ENCODE measurements at places on chromosomes 4 and X.

GRCh38 chr4:71266090-71266794, 72.6 kb upstream of the SLC4A4 start:
- no peak for DNase-seq

- DNase-seq: no peak
Observed at GRCh38 chr4:23332313-23332712, 557.5 kb downstream of the PPARGC1A start.

- no peak for DNase-seq
Observed at GRCh38 chr4:42225286-42225685, 72.8 kb upstream of the BEND4 start.

GRCh38 chrX:111854556-111855490, 21.2 kb upstream of the TRPC5OS start:
- no peak for DNase-seq

GRCh38 chr4:55395529-55396307, at the start of gene TMEM165:
TMEM165 (plus strand) TSS chr4:55395957; CDS start chr4:55396190, 233 bp downstream.
- DNase-seq: peak; percentile 57

- no peak for DNase-seq
Observed at GRCh38 chr4:145613566-145614232, 5.5 kb upstream of the MMAA start.

- DNase-seq: no peak
Observed at GRCh38 chrX:7545564-7545963, 297.4 kb upstream of the VCX start.

DNA sequence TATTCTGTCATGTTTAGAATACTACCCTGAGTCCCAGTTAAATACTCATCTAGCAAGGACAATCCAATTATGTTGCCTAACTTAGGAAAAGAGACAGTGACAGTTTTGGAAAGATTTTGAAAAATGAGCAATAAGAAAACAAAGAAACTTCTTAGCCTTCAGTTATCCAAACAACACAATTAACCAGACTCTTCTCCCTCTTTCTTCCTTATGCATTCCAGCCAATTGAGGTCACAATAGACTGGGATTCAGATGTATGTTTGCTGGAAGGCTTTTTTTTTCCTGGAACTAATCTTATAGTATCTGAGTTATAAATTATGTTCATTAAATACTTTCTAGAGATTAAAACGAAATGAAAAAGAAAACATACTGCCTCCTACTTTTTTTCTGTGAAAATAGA, 109.6 kb downstream of the GUCY2F start:
- DNase-seq: no peak

- no peak for DNase-seq
Observed at GRCh38 chr4:184891816-184892397, 66.1 kb upstream of the ACSL1 start.

DNA sequence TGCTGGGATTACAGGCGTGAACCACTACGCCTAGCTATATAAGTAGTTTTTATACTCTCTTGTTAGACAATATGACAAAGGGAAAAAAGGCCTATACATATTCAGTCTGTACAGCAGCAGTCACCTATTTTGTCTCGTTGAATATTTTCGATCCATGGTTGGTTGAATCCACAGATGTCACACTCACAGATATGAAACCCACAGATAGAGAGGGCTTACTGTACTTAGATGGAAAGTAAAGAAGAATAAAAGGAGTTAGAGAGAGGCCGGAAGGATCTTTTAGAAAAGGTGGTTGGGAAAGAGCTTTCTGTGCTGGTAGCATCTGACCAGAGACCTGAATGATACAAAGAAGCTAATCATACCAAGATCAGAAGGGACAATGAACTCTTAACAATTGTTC, 38.3 kb upstream of the SPINK2 start:
- no peak for DNase-seq

- no peak for DNase-seq
Observed at GRCh38 chr4:12138488-12138887, 709.8 kb upstream of the HS3ST1 start.

DNA sequence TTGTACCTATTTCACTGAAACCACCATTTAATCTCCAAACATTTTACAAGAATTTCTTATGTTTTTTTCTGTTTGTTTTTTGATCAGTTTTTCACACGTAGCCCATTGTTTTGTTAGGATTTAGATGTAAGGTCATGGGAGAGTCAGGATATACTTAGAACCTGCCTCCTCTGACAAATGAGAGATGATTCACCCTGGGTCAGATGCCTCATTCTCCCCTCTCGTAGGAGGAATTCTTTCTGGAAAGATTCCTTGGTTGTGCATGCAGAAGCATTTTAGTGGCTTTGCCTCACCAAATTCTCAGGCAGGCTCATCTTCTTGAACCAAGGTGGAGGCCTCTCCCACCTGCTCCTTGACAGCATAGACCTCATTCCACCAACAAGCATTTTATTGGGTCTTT, 599.3 kb downstream of the SPRY1 start:
- DNase-seq: no peak

DNA sequence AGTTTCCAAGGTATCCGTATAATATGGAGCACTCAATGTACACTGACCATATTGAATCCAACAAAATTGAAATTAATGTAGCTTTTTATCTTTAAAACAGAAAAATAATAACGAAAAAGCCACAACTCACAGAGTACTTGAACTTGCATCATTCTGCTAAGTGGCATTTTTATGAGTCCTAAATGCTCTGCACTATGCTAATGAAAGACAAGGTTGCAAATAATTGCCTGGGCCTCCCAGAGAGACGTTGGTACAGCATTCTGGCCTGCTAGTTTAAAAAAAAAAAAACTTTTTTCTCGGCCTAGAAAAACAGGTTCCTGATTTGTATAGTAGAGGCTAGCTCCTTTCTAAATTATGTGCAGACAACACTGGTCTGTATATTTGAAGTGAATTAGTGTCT, 4.3 kb upstream of the FAM9B start:
- DNase-seq: no peak

DNA sequence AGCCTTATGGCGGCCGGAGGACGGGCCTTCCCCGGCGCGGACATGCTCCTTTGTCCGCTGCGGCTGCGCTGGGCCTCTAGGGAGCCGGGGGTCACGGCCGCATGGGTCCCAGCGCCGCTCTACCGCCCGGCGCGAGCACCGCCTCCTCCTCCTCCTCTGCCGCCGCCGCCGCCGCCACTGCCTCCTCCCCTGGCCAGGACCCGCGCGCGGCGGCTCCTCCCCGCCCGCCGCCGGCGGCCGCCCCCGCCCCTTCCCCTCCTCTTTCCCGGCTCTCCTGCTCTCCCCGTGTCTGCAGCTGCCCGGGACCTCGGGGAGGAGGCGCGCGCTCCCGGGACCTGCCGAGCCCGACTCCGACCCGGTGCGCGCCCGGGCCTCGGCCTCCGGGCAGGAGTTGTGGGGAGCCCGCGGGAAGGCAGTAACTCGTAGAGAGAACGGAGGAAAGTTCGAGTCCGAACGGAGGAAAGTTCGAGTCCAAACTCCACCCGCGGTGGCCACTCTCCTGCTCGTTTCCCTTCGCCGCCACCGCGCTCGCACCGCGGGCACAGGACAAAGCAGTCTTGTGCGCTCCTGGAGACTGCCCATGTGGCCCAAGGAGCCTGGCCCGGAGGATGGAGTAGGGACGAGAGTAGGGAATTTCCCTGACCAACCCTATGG, at the start of gene ADGRA3:
ADGRA3 (minus strand) TSS at position 179 of the 654 bp plus-strand sequence. CDS start 282 bp downstream, outside the sequence.
- DNase-seq: no peak

GRCh38 chr4:148998719-148999118, 556.5 kb upstream of the NR3C2 start:
- no peak for DNase-seq

DNA sequence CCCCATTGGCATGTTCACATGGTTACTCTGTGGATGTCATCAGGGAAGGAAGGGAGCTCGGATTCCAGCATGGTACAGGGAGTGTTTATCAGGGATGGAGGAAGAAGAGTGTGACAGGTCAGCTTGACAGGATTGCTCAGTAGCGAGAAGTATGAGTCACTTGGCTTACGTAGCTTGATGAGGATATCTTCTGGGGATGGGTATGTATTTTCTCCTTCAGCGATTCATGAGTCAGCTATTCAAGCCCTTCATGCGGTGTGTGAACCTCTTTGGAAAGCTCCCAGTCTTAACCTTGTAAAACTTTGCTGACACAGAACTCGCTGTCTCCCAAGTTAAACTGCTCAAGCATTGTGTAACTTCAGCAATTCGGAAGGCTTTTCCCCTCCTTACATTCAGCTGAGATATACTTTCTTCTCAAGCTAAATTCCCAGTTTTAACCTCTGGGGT, 275.4 kb downstream of the ARHGAP10 start:
- DNase-seq: no peak

DNA sequence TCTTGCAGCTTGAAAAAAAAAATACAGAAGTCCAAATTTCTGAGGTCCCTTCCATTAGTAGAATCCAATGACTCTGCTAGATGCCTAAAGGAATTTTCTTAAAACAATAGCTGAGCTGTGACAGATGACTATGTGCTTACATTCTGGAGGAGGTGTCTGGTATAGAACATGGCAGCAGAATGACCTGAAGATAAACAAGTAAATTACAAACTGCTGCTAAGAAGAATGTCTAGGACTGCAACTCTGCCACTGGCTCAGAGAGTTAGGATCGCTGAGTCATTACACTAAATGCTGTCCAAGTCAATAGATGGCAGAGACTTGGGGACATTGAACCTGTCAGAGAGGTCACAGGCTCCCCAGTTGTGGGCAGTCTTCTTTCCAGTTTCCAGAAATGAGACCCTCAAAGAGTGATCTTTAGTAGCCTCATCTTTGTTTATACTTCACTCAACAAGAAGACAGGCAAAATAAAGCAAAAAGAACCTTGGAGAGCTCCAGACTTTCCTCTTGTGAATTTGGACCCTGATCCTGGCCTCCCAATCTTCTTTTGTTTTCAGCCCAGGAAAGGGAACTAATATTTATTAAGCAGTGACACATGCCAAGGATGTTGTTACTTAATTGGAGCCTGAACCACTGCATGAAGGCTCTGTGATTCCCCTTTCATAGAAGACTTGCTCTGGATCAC, 56.4 kb upstream of the SCML1 start:
- DNase-seq: no peak

GRCh38 chrX:8254401-8254800, 83.3 kb upstream of the VCX2 start:
- DNase-seq: no peak

- DNase-seq: no peak
Observed at GRCh38 chr4:17619416-17620105, 5.1 kb downstream of the MED28 start.

DNA sequence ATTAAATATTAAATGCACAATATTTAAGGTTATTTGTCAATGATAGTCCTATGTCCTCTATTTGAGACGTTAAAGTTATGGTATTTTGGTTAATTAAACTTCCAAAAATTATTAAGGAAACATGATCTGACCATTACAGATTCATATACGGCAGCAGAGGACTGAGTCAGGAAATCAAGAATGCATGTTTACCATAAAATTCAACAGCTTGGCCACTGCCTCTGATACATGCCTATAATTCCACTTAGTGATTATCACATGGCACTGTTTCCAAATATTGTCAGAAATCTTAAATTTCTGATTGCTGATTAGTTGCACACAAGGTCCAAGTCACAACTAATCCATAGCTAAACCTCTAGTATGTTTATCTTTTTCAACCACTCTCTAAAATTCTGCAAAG, 232.2 kb upstream of the UGT8 start:
- no peak for DNase-seq

GRCh38 chrX:150731795-150732194, 38.6 kb downstream of the MTMR1 start:
- DNase-seq: no peak
